ENCODE measurements at places on chromosomes 16 and 17.
A peak's percentile ranks its signal among the peaks of the same experiment; 100 is the strongest.

DNA sequence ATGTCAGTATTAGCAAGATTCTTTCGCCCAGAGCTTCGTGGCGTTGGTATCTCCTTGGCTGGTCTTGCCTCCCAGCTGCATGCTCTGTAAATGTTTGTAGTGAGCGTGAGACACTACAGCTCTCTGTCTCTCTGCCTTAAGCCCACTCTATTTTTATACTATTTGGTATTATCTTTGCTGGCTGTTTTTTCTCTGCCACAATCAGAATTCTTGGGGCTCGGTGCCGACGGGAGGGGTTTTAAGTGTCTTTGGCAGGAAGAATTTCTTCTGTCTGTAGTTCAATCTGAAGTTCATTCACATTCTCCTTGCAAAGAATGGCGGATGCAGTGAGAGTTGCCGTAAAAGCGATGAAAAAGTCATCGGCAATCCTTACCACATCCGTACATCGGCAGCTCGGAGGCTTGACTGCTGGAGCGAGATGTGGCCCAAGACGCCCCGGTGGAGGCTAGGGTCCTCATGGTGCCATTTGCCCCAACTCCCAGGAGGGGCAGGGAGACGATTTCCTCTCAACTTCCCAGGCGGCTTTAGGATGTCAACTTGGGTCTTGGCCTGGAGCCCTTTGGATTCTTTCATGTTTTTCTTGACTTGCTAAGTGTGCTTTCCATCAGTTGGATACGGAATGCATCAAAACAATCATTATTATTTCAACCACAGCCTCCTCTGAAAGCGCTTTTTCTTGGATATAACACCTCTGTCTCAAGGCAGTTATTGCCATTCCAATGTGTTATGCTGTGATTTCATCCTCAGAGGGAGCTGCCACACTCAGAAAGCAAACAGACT is 132.3 kb upstream of the SDK2 start:
- no peak for DNase-seq

DNA sequence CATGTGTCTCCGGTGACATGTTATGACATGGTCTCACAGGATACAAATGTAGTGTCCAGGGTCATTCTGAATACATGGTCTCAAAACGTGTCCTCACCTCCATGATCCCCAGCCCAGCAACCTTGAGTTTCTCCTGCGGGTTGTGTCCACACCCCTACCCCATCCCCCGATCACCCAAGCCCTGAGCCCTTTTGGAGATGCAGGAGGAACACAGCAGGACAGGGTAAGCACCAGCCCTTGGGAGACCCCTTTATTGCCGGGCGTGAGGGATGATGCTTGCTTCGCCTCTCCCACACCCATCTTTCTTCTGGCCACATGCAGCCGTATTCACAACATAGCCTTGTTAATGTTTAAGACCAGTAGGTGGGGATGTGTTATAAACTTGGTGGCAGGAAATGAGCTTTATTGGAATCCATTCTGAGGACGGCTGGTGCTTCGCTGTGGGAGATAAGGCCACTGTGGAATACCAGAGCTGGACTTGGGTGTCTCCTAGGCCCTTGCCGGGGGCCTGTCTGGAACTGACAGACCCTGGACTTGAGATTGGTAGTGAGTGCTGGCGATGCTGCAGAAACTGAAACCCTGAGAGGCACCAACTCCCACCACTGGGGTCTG is 5.5 kb downstream of the TMEM132E start:
- DNase-seq: no peak

DNA sequence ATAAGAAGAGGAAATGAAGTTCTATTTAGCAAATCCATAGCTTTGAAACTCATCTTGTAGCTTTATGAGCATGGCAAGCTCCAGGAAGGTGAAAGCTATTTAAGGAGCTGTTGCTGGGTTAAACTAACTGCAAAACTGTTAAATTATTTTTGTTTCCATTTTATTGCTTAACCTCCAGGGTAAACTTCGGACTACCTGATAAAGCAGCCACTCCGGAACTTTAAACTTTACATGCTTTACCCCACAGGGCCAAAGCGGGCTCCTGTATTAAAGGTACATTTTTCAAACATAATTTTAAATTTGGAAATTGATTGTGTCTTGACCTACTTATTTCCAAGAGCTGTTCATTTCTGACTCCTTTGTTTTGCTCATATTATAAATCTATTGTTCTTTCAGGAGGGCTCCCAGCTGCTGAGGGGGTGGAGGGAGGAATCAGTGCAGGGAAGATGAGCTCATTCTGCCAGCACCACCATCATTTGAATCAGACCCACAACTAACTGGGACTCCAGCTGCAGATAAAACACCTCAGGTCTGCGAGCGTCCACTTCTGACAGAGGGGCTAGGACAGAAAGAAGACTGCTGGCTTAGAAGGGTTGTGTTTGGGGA is 157.9 kb downstream of the IRX3 start:
- DNase-seq: no peak

DNA sequence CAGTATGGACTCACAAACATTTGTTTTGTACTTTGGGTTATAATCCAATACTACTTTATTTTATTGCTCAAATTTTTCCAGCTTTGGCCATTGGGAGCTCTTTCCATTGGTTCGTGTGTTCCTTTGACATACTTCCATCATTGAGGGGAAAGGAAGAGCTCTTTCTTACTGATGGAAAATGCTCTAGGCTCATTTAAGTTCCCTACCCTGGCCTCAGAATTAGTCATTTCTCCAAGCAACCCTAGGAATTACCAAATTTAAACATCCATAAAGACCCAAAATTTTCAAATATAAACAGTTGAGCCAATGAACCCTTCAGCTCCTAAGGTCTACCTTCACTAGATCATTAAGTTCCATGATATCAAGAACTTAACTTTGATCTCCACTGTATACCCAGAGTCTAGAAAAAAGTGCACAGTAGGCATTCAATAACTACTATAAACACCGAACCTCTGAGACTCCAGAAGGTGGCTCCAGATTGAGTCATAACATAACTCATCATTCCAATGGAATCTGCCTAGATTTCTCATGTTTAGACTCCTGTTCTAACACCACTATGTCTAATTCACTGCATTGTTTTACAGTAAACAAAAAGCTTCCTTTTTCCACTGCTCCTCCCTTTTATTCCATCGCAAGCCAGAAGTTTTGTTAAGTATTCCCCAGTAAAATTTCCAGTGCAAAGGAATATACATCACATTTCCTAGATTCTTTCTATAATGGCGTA is 39.0 kb downstream of the SMURF2 start:
- DNase-seq: peak; percentile 78

- DNase-seq: no peak
Observed at GRCh38 chr16:4382795-4383357, 11.2 kb downstream of the VASN start.

DNA sequence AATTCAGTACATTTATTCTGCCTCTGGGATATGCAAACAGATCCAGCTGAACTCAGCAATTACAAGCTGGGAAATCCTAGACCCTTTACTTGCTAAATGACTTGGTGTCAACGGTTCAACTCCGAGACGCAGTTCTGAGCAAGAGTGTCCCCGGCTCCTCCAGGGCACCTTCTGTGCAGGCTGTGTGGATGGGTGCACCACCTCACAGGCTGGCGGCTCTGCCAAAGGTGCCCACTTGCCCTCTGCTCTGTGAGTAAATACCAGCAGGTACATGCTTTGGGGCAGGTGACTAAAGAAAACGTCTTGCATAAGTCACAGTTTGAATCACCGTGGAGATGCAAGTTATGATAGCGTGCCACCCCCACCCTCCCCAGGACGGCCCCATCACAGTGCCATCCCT is 23.3 kb downstream of the MAP1LC3B start:
- no peak for DNase-seq

DNA sequence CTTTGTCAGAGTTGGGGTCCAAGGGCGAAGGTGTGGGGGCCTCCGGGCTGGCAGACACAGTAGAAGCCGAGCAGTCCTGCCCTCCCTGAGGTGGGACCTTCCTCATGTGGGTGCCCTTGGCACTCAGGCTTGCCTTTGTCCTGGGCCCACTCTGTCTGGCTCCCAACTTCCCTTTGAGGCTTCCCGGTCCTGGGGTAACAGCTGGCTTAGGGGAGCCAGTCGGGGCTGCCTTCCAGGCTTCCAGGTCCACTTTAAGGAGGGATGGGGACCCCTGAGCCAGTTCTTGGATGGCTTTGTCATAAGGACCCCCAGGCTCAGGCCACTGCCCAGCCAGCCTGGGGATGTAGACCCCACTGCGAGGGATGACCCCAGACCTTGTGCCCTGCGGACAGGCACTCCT is 7.8 kb downstream of the GAS2L2 start:
- DNase-seq: no peak

Data from SW 1271 (cell line).